ENCODE measurements at places on chromosomes 1 and 21.

GRCh38 chr1:53807916-53808315 is 30.2 kb downstream of the NDC1 start:
- no peak for DNase-seq

GRCh38 chr1:53467391-53467790 is 8.2 kb downstream of the DMRTB1 start:
- DNase-seq: no peak

GRCh38 chr1:30822966-30823581 is 65.5 kb upstream of the LAPTM5 start:
- no peak for DNase-seq

DNA sequence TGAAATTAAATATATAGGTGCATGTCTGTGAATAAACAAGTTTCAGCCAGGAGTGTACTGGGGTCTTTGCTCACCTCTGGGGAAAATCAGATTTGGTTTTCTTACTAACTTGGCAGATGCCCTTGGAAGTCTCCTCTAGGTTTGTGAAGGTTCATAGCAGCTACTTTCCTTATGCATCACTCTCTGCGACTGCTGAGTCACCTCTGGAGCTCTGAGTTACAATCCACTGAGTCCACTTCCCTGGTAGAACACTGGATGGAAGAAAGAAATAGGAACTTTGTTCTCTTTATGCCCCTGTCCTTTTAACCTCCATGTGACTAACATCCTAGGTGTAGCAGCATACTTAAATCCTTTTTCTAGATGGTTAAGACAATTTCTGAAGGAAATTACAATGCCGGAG is 4.4 kb upstream of the FASLG start:
- no peak for DNase-seq

GRCh38 chr1:231413749-231414082 is 8.4 kb downstream of the EGLN1 start:
- no peak for DNase-seq

- DNase-seq: no peak
Measured at GRCh38 chr1:53608071-53608470, 130.9 kb downstream of the GLIS1 start.

- DNase-seq: peak; percentile 83
Measured at GRCh38 chr1:24847995-24848881, 81.8 kb downstream of the RUNX3 start.

DNA sequence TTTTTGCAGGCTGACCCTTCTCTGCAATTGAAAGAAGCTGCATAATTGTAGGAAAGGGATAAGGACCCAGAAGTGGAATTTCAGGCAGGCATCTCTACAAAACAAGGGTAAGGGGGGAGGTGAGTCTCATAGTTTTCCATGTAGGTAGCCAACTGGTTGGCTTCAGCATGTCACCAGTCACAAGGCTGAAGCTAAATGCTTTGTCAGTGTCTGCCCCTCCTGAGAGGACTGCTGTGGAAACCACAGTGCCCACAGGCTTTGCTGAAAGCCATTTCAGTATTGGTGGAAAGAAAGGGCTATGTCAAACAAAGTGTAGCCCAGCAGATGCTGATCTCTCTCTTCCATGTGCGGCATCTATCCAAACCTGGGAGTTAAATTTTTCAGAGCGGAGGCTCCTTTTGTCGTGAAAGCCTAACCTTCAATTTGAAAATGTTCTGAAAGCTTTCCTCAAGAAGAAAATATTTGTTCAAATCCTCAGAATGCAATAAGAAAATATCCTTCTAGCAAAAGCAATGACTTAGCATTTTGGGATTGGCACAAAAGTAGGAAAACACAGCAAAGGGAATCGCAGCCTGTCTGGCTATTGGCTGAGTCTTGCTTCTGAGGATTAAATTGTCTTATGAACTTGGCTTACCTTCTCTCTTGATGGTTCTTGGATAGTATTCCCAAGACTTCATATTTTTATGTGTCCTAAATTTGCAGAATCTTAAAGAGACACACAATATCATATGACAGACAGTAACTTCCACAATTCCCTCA is 591.7 kb downstream of the PLPP3 start:
- DNase-seq: peak; percentile 2

GRCh38 chr1:200139661-200140250 is 112.2 kb downstream of the NR5A2 start:
- DNase-seq: peak; percentile 46

DNA sequence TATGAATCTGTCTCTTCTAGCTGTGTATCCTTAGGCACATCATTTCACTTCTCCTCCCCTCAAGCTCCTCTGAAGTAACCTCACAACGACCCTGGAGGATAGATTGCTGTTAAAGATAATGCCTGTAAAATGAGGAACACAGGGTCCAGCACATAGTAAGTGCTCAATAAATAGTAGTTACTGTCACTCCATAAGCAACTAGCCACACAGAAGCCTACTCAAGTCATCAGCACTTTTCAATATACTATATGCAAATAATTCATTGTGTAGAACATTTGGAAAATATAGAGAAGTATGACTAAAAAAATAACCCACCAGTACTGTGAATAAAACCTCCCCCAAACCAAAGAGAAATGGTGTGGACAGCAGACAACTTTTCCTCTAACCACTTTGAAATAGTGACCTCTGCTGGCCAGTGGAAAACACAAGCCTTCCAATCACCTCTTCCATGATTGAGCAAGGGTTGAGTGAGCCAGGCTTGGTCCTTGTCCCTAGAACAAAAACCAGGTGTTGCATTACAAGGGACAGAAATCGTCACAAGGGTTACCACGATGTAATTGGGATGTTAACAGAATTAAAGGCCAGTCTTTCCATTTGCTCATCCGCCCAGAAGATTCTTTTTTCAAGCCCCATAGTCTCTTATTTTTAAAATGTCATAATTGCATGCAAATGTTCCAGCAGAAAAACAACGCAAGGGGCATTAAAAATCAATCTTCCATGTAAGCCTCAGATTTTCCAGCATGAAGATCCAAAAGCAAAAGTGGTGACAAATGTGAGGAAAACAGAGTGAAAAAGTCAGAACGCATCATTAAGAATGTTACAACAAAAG is 15.7 kb upstream of the GLIS1 start:
- peak; percentile 38 for DNase-seq

GRCh38 chr21:32403201-32403777 is 9.2 kb upstream of the EVA1C start:
- DNase-seq: peak; percentile 83

DNA sequence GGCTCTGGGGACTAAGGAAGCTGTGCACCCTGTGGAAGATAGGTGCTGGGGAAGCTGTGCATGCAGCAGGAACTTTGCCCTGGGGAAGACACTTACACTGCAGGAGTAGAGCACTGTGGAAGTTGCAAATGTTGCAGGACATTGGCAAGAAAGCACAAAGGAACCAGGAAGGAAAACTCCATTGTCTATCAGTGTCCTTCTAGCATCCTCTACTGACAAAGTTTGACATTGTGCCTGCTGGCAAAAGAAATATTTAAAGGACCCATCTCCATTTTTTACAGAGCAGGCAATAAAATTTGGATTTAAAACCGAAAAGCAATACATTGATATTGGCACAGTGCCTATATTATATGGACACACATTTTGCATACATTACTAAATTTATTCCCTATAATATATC is 394.1 kb downstream of the PBX1 start:
- DNase-seq: peak; percentile 57

GRCh38 chr1:50973255-50973654 is 3.2 kb downstream of the CDKN2C start:
- peak; percentile 24 for DNase-seq

DNA sequence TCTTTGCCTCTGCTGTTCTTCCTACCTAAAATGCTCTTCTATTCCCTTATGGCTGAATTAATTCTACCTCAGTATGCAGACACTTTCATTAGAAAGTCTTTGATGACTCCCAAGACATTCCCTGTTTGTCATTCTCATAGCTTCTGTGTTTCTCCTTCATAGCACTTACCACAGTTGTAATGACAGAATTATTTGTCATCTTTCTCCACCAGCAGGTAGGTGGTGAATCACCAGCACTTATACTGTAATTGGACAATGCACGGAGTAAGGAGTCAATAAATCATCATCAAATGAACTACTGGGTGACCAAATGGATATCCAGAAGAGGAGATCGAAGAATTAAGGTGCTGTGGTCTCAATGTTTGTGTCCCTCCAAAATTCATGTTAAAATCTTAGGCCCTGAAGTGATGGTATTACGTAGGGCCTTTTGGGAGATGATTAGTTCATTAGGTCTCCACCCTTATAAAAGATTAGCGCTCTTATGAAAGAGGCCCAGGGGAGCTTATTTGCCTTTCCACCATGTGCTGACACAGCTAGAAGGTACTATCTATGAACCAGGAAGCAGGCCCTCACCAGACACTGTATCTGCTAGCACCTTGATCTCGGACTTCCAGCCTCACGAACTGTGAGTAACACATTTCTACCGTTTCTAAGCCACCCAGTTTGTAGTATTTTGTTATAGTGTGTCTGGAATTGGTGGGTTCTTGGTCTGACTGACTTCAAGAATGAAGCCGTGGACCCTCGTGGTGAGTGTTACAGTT is 2.4 kb upstream of the CCT8 start:
- no peak for DNase-seq

Data from pons (tissue), 1 donor.